ENCODE measurements at places on chromosomes 13 and 19.
A peak's percentile ranks its signal among the peaks of the same experiment; 100 is the strongest.

- DNase-seq = no peak
Measured at GRCh38 chr13:43251961-43252360, 228.6 kb downstream of the DNAJC15 start.

DNA sequence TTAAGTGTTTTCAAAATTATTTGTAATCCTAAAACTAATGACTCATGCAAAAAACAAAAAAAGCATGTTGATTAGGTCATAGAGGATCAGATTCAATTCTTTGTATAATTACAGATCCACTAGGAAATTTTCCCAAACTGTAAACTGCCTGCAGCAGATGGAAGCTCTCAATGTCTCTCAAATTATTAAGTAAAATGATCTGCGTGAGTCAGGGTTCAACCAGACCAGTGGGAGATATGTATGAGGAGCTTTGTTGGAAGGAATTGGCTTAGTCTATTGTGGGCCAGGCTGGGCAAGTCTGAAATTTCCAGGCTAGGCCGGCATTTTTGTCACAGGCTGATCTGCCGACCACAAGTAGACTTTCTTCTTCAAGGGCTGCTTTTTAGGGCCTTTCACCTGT is 14.4 kb upstream of the SACS start:
- no peak for DNase-seq

- no peak for DNase-seq
Measured at GRCh38 chr13:95168191-95168590, 133.1 kb downstream of the ABCC4 start.

- DNase-seq = no peak
Measured at GRCh38 chr19:7454998-7455397, 33.8 kb downstream of the PEX11G start.

DNA sequence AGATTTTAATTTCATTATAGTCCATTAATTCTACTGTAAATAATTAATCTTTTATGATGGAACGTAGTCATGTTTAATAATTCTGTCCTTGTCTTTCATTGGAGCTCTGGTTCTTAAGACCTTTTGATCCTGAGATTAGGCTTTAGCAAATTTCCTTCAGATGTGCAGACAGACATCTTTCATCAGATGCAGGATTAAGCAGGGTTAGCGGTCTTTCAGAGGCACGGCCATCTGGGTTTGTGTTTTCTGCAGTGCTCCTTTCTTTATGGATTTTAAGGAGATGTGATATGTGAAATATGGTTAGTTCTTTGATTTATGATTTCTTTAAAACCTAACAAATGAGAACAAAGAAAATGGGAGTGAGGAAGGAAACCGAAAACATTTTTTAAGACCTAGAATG is 643.9 kb upstream of the SGCG start:
- DNase-seq = no peak

GRCh38 chr19:49594157-49594992 is 3.4 kb downstream of the PRR12 start:
- no peak for DNase-seq

GRCh38 chr19:48487544-48487943 is 18.4 kb downstream of the CYTH2 start:
- no peak for DNase-seq

GRCh38 chr13:114279146-114279545 is 2.3 kb upstream of the UPF3A start:
- DNase-seq = no peak

GRCh38 chr13:94683409-94683808 is 28.9 kb downstream of the SOX21 start:
- peak; percentile 40 for DNase-seq

GRCh38 chr13:108020027-108020426 is 195.3 kb downstream of the LIG4 start:
- DNase-seq = no peak

DNA sequence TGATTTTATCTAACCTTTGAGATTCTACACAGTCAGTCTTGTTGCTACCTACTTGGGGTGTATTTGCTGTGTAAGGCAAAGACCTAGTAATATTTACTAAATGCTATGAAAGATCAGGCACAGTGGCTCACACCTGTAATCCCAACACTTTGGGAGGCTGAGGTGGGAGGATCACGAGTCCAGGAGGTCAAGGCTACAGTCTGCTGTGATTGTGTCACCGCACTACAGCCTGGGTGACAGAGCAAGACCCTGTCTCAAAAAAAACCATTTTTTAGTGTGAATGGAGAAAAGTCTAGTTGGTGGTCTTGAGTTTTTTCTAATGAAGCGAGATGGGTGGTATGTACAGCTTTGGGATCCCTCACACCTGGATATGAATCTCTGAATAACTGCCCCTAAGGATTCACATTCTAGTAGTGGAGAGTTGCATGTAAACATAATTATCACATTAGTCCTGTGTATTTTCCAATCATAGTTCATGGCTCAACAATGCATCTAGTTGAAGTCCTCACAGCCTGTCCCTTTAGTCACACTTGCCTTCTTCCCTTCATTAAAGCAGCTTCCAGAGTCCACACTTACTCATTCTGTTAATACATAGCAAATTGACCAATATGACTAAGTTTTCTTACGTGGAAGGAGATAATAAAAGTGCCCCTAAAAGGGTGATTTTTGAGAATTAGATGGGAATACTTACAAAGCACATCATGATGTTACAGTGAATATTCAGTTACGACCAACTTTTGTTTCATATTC is 7.5 kb downstream of the RPL21 start:
- DNase-seq = no peak

- DNase-seq = no peak
Measured at GRCh38 chr13:113770937-113771336, 11.9 kb downstream of the TMEM255B start.

DNA sequence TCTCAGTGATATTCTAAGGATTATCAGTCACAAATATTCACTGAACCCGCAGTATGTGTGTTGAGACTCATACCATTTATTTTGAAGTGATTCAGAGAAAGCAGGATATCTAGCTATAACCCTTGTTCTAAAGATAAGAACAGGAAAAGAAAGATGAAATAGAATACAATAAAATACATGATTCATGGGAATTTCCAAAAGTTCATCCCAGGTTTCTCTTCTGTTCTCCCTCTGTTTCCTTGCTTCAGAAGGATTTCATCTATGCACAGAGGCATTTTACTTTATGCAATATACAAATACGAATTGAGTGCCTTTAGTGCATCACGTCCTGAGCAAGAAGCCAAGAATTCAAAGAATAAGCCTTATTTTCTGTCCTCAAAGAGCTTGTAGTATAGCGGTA is 274.4 kb upstream of the GPC6 start:
- DNase-seq = no peak

DNA sequence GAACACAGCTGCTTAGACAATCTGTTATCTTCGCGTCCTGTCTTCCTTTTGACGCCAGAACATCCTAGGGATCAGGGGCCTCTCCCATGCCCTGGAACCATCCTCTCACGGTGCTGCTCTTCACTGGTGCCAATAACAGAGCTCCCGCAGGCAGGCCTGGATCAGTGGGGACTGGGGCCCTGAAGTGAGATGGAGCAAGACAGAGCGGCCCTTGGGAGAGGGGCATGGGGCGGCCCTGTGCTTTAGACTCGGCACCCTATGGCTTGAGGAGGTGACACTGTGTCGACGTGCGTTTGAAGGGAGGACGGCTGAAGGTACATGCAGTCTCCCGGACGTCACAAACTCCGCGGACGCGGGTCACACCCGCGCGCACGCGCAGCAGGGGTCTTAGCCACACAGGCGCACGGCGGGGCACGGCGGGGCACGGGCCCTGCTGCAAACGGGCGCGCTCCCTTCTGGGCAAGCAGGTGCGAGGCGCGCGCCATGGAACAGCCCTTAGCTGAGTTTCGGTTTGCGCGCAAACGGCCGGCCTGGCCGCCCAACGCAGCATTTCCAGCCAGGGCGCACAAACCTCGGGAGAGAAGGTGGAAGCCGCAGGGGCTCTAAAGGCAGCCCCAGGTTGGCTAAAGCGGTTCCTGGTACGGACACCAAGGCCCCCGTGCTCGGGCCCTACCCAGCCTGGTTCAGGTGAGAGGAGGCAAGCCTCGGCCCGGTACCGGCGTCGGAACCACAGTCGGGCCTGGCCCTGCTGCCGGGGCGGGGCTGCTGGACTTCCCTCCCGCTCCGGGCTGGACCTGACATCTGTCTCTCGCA is 16.5 kb upstream of the RNF17 start:
- DNase-seq = peak; percentile 49

GRCh38 chr13:97223711-97224541 is 1.8 kb downstream of the MBNL2 start:
- peak; percentile 70 for DNase-seq

DNA sequence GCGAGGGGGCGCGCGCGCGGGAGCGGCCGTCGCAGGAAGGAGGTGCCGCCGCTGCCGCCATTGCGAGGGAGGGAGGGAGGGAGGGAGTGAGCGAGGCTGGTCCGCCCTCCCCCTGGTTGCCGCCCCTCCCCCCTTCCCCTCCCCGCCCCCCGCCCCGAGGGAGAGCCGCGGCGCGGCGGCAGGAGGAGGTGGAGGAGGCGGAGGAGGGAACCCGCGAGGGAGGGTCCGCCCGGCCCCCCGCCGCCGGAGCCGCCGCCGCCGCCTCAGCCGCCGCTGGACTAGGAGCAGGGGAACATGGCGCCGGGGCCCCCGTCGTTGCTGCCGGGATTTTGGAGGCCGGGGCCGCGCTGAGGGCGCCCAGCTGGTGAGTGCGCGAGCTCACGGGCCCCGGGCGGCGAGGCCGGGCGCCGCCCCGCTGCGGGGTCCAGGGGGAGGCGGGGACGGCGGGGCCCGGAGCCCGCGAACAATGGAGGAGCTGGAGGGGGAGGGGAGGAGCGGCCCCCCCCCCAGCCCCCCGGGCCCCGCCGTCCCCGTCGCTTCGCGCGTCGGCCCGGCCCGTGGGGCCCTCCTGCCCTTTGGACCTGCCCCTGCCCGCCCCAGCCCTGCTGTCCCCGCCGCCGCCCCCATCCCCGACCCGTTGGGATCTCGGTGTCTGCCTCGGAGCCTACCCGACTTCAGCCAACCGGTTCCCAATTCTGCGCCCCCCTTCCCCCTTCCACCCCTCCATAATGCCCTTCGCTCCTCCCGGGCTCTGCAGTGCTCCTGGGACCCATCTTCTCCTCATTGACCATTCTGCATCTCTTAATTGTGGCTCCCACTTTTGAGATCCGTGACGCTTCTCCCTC is at the start of gene ARHGAP35:
ARHGAP35 (plus strand) TSS at position 152 of the 845 bp plus-strand sequence. CDS start 57,679 bp downstream, outside the sequence.
- DNase-seq = no peak

GRCh38 chr13:31050486-31051400 is 111.0 kb downstream of the HSPH1 start:
- DNase-seq = no peak

DNA sequence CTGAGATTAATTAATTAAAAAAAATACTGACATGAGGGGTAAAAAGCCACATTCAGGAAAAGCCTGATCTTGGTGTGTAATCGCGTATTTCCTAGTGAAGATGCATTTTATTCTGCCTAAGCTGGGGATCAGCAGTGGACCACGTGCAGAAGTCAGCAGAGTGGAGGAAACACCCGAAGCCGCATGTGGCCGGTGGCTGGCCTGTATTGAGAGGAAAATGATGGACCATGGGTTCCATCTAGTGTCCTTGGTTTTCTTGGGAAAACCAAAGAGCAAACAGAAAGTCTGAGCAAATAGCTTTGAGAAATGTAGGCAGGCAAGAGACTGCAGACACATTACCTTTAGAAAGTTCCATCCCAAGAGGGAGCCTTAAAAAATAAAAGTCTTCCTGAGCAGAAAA is 23.7 kb upstream of the SHISA2 start:
- peak; percentile 8 for DNase-seq

DNA sequence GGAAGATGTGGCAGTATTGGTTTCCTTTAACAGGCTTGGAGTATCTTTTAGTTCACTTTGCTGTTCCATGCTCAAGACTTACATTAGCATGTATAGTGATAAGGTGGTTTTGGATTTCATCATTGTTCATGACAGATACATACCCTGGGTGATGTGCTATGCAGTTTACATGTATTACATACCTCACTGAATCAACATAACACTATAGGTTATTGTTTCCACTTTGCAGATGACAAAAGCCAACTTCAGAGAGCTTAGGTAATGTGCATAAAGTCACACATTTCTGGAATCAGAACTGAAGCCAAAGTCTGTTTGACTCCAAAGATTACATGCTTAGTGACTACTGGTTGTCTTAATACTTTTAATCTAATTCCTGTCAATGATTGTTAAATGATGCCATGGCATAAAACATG is 7.1 kb downstream of the COMMD6 start:
- no peak for DNase-seq

DNA sequence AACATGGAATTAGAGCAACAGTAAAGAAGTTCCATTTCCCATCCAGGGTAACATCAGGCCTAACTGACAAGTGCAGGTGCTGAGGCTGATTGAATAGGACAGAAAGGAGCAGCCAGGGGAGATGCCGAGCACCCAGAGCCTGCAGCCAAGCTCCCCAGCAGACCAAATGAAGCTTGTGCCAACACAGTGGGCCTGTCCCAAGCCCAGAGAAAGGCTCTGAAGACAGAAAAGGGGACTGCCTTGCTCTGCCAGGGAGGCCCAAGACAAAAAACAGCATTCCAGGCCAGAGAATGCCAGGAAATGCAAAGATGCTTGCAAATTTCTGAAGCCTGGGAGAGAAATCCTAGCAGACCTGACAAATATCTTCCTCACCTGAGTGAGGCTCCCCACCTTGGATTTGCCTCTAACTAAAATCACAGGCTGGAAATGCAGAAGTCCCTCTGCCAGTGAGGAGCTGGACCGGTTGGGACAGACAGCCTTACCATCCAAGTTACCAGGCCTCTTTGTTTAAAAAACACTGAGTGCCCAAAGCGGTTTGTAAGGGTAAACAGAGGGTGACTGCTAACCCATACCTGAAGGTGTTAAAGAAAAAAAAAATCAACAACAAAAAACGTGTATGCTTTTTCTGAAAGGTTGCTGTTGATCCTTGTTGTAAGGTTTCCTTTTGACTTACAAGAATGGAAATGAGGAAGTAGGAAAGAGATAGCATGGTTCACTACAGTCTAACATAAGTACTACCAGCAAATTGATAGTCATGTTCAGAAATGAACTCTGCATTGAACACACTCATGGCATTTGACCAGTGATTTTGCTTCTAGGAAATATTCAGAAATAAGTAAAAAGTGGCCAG is 11.8 kb upstream of the HMGB1 start:
- peak; percentile 48 for DNase-seq

DNA sequence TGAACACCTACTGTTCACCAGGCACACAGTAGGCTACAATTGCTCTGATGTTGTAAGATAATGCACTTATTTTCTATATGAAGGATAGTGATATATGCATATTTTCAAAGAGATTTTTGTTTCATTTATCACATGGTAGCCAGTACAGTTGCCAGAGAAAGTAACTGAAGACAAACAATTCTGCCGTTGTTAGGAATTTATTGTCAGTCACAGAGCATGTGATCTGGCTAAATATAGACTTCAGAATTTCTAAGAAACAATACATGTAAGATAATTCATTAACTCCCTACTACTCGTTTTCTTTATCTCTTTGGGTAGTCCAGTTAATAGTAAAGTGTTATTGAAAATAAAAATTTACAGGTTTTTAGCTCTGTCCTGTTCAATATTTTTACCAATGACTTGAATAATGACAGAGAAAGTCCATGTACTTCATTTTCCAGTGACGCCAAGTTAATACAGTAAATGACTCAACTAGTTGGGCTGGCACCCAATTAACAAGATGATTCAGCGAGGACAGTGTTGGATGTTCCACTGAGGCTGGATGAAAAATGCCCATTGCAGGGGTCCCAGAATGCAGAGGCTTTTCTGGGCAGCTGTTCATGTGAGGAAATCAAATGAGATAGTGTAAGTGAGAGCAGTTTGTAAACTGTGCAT is 35.6 kb downstream of the GJA3 start:
- DNase-seq = no peak
